ENCODE measurements at places on chromosomes 2 and 18.

GRCh38 chr2:128689971-128690370, 371.3 kb upstream of the HS6ST1 start:
- DNase-seq, result no peak

DNA sequence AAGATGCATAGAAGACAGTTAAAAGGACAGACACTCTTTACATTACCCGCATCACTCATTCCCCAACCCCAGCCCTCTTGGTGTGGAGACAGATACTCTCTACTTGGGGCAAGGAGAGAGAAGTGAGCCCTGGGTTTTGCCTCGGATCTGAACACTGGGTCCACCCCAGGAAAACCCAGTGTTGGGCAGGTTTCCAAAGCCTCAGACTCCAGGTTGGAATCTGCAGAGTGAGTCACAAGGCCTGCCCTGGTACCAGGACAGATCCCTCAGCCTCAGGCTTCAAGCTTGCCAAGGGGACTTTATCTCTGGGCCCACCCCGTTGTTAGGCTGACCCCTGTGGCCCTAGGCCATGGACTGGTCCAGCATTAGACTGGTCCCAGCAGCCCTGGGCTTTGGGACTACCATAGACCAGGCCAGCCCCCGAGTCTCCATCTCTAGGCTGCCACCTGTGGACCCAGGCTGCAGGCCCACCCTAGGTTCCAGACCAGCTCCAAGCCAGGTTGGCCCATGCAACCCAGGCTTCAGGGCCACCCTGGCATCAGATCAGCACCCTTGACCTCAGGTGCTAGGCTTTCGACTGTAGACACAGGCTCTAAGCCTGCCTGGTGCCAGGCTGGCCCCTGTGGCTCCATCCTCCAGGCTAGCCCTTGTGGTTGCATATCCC, 112.8 kb downstream of the GULP1 start:
- no peak for DNase-seq

DNA sequence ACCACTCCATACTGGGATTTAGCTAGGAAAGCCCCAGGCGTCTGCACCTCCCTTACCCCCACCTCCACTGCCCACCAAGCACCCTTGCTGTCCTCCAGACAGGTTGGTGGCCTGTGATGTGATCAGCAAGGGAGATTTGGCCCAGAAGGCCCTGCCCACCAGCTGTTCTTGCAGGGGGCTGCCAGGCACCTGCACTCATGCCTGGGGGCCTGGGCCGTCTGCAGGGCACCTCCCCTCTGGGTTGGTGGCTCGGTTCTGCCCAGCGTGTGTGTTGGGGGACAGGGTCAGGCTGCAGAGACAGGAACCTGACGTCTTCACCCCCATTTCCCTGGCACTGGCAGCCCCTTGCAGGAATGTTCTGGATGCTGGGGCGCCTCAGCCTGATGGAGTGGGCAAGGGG, 5.8 kb downstream of the DNMT3A start:
- no peak for DNase-seq

GRCh38 chr2:117170897-117171296, 643.6 kb upstream of the DDX18 start:
- DNase-seq, result no peak

DNA sequence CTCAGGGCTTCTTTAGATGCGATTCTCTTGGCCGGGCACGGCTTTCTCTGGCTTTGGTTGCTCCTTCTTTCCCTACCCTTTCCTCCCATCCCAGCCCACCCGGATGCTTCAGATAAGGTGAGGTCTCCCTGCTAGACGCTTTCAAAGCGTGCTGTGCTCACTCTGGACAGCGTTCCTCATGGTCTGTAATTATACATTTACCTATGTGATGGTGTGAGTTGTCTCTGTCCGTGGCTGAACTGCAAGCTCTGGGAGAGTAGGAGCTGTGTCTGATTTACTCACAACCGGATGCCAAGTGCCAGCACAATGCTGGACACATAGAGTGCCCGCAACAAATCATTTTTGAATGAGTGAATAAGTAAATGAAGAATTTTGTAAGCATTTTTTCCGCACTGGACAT, 26.8 kb upstream of the PNPT1 start:
- no peak for DNase-seq

Measured in tibial nerve (tissue), 4 donors.